ENCODE measurements at places on chromosomes 7 and 10.

GRCh38 chr7:110964775-110965174, 126.2 kb upstream of the LRRN3 start:
- no peak for DNase-seq

DNA sequence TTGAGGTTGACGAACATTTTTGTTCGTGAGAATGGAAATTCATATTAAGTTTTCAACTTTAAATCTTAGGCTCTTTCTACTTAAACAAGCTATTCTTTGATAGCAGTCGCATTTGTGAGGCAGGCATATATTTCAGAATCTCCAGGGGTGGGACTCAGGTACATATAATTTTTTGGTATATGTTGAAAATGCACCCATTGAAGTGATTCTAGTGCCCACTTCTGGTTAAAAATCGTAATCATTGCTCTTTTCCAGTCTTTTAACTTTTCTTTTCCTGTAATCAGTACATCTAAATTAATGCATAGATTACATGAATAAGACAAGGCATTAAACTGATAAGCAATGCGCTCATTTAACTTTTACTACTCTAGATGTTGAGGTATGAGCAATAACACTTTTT, 67.8 kb downstream of the ZNRF2 start:
- DNase-seq, result no peak

DNA sequence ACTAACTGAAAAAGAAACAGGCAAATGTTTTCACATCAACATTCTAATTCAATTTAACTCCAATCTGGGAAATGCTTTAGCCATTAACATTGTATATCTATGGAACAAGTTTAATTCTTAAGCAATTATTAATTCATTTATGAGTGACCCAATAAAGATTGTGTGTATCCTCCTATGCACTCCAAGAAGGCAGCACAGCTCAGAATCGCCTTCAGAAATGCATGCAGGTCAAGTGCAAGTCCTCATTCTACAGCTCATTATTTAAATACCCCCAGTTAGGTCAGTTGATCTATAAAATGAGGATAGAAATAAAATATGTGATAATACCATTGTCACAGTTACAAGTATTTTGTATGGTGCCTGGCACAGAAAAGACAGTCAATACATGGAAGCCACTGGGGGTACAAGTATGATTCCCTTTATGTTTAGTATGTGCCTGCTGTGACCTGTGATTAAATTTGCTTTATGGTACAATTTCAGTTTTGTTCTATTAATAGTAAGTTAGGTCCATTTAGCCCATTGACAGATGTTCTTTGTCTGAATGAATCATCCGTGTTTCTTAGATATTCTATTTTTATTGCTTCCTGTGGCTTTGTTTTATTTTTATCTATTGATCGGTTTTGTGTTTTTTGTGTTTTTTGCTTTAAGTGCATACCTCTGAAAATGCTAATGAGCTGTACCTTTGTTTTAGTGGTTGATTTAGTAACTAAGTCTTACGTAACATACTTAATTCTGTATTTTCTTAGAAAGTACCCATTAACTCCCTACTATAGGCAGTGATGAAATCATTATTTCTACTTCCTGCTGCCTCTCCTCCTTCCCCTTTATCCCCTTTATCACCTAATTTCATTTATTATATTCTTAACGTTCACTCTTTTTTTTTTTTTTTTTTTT, 42.8 kb downstream of the CPXM2 start:
- DNase-seq, result no peak

DNA sequence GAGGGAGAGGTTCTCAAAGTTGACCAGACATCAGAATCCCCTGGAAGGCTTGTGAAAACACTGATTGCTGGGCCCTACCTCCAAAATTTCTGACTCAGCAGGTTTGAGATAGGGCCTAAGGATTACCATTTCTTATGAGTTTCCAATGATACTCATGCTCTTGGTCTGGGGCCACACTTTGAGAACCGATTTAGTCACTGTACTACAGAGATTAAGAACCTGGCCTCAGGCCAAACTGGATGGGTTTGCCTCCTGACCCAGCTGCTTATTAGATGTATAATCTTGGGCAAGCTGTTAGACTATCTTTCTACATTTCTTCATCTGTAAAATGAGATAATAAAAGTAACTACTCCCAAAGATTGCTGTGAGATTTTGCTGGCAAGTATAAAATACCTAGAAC, 77.1 kb upstream of the SCIN start:
- DNase-seq, result no peak

GRCh38 chr7:6385110-6385781, 62.5 kb downstream of the DAGLB start:
- DNase-seq, result no peak

- no peak for DNase-seq
Measured at GRCh38 chr10:63547628-63548360, 26.6 kb downstream of the REEP3 start.

Data from stimulated activated CD4-positive, alpha-beta T cell treated with anti-CD3 and anti-CD28 coated beads, TNF-alpha, amount 100 ng/mL, for 1 hour (primary cell).